ENCODE measurements at places on chromosomes 7 and 10. TPM values are rescaled to one million over a fixed set of nuclear protein-coding genes. Genes with fewer than 3 reads are reported as not detected.

The EVX1 gene
- total RNA-seq: not detected

The AHR gene
- 21.4 TPM for total RNA-seq

The ASAH2B gene
- 1.3 TPM for total RNA-seq

The HOXA7 gene
- total RNA-seq: not detected

The COL26A1 gene
- total RNA-seq: not detected

The IFIT1 gene
- total RNA-seq: 1.3 TPM

The SYT15B gene
- 0.12 TPM for total RNA-seq

The CCDC172 gene
- not detected for total RNA-seq

The KLHL7 gene
- 13.4 TPM for total RNA-seq

The MYOZ1 gene
- total RNA-seq: not detected

The PON1 gene
- not detected for total RNA-seq

The OLAH gene
- not detected for total RNA-seq

The OR2A7 gene
- total RNA-seq: 1.9 TPM

The TLX1 gene
- not detected for total RNA-seq

The FERD3L gene
- not detected for total RNA-seq

The DNA2 gene
- 8.1 TPM for total RNA-seq

The PAPOLB gene
- 0.07 TPM for total RNA-seq

The NKX1-2 gene
- total RNA-seq: not detected

The TMEM176B gene
- total RNA-seq: 0.47 TPM

The GSDME gene
- total RNA-seq: 4.1 TPM

Measured in activated B cell treated with CpG ODN at 0.5 μM for 24 hours (primary cell).